Esophagus squamous epithelium (tissue), 5 donors: ENCODE measurements at places on chromosomes 12 and 14.

DNA sequence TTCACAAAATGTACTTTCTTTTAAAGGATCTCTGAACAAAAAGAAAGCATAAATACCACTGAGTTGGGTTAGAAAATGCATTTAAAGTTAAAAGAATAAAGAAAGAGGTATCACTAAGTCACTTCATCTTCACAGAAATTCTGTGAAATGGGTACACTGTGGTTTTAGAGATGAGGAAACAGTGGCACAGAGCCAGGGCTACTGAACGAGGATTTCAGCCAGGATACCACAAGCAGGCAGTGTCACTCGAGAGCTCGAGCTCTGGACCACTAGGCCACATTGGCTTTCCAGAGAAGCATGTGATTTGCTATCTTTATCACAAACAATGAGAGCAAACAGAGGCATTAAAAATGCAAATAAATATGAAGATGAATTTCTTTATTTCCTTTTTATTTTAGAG, 51.0 kb downstream of the WDHD1 start:
- DNase-seq: no peak

DNA sequence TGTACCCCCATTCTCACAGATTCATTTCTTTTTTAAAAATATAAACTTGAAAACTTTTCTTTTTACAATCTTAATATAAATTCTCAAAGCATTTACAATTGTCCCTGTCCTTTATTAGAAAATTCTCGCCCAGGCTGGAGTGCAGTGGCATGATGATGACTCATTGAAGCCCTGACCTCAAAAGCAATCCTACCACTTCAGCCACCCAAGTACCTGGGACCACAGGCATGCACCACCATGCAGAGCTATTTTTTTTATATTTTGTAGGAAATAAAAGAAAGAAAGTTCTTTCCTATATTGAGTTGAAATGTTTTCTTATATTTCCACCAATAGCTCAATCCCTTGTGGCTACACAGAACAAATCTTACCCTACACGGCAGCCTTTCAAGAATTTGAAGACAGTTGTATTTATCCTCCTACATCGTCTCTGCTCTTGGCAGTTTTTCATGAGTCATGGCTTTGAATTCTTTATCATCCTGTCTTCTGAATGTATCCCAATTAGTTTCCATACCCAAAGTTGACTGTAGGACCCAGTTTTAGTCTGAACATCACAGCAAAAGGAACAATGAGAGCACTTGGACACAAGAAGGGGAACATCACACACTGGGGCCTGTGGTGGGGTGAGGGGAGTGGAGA, 52.4 kb downstream of the SYT1 start:
- DNase-seq: no peak

GRCh38 chr12:56581418-56582145, 48.5 kb downstream of the BAZ2A start:
- no peak for DNase-seq

DNA sequence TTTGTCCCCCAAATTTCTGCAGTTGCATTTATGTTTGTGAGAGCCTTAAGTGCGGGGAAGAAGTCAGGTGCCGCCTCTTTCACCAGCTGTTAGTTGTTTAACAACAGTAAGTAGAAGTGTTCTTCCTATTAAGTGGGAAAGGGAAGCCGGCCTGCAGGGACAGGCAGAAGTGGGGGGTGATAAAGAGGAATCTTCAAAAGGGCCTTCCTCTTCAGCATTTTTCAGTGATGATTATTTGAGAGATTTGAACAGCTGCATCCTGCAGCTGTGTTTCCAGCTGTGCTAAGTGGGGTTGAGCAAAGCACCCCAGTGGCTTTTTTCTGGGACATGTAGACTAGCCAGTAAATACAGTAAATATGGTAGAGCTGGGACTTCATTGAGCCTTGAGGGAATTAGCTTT, 32.1 kb upstream of the SLC38A1 start:
- DNase-seq: no peak

DNA sequence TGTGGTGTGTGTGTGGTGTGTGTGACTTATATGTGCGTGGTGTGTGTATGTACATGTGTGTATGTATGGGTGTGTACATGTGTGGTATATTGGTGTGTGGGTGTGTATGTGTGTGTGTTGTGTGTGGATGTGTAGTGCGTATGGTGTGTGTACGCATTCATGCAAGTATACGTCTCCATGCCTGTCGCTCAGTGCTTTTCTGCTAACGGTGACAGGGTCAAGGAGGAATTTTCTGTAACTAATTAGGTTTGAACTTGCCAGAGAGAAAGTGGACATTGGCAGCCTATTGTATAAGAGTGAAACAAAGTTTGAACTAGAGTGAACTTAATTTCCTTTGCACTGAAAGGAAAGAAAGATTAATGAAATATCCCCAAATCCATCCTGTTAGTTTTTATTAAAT, 120.9 kb upstream of the GSC start:
- no peak for DNase-seq

GRCh38 chr12:5102261-5102789, 58.6 kb downstream of the KCNA5 start:
- DNase-seq: no peak

- DNase-seq: no peak
Observed at GRCh38 chr14:105616802-105617192, 90.4 kb downstream of the TMEM121 start.
